MM.1S (cell line): ENCODE measurements at places on chromosomes 12 and 14.

GRCh38 chr12:68446384-68446783, 114.2 kb upstream of the MDM1 start:
- DNase-seq, result no peak

DNA sequence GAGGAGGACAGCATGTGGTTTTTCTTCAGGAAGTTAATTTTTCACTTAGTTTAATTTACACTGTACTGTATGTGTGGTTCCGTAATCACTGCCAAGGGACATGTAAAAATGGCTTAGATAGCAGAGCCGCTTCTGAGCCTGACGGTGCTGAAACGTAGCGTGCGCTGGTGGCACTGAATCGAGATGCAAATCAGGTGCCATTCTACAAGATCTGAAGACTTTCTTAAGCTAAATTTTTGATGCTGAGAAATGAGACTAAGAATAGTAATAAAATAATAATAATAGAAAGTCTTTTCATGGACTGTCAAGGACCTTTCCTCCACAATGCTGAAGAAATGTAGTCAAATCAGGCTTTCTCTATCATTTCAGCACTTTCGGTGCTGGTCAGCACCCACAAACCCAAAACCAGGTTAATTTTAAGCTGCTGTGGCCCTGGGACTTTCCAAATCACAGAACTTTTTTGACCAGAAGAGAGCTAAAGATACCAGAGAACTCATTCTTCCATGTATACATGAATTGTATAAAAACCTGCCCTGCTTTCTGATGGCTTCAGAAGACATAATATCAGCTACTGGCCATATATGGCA, 183.3 kb upstream of the LMO3 start:
- peak; percentile 73 for DNase-seq

- DNase-seq, result no peak
Measured at GRCh38 chr12:101854747-101855146, 22.6 kb upstream of the DRAM1 start.

DNA sequence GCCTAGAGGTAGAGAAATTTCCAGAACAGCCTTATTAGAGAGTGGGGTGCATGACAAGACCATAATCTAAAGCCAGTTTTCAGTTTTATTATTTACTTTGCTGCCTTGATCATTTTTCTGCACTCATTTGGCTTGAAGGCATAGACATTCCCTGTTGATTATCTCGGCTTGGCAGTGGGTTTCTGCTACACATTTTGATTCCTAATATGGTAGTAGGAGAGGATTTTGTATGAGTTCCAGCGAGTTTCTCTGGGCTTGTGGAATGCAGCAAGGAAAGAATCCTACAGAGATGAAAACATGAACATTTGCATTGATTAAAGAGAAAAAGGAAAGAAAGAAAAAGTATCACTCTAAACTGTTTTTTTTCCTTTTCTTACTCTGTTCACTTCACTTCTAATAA, 281.2 kb downstream of the PAWR start:
- DNase-seq, result no peak

DNA sequence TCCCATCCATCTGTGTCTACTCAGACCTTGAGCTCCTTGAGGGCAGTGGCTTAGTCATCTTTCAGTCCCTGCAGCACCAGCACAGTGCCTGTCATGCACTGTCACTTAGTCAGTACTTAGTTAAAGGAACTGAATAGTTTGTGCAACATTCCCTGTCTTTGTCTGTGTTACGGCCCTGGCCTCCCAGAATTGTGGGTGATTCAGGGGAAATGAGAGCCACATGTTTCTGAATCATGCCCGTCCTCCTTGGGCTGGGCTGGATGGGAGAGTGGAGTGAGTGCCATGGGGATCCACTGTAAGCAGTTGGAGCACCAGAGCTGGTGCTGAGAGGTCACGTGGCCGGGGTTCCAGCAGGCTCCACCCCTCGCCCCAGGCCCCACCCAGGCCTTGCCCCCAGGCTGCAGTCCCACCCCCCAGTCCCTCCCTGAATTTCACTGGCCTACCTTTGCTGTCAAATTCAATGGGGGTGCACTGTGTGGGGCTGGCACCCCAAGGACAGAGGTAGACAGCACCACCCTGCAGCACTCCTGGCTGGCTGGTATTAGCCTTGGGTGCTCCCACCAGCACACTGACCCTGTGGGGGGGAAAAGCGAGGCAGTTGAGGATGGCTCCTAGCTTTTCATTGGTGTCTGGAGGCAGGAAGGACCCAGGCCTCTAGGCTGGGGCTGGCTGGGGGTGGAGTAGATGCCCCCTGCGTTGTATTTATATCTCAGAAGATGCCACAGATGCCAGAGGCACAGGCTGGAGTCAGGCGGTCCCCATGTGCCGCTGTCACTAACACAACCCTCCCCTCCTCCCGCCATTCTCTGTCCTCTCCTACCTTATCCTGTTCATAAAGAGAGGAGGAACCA, 7.5 kb downstream of the ITGA5 start:
- DNase-seq, result no peak

DNA sequence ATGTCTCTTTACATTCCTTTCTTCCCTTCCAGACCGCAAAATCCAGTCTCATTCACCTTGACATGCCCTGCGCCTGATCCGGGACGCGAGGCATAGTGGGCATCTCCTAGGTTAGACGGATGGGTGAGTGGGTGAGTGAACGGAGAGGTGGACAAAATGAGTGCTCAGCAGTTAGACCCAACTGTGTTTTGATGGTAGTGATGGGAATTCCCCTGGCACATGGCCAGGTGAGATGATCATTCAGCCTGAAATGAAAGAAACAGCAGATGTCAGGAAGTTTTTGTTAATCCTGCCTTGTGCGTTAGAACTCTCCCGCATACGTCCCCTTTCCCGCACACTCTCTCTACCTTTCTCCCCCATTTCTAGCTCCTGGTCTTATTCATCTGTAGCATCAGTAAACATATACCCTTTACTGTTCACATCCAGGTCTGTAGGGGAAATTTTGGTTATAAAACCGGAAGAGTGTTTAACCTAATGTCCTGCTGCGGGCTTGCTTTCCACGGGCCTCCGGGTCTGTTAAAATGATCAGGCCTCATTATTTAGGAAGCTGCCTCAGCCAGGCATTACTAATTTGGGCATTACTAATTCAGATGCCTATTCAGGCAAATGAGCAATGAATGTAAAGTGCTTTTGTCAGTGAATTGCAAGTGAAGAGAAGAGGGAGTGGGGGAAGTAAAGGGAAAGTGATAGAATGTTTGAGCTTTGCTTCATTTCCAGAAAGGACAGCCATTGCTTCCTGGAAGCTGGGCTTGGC, 172.8 kb downstream of the ETV6 start:
- peak; percentile 68 for DNase-seq

DNA sequence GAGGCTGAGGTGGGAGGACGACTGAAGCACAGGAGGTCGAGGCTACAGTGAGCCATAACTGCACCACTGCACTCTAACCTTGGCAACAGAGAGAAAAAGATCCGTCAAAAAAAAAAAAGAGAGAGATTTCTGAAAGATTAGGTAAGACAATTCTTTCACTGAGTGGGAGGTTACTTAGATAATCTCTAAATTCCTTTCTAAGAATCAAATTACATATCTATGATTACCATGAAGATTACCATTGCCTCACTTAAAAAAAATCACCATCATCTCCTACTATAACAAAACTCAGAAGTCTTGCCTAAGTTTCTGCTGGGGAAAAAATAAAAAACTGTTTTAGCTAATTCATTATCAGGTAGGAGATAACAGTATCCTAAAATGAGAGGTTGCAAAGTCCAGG, 366.7 kb downstream of the DUSP6 start:
- DNase-seq, result no peak

- DNase-seq, result no peak
Measured at GRCh38 chr14:35818346-35819115, 7.6 kb upstream of the BRMS1L start.

GRCh38 chr12:4562034-4562657, at the start of gene DYRK4:
DYRK4 (plus strand) TSS chr12:4562208; CDS start chr12:4562246, 38 bp downstream.
- DNase-seq, result no peak

DNA sequence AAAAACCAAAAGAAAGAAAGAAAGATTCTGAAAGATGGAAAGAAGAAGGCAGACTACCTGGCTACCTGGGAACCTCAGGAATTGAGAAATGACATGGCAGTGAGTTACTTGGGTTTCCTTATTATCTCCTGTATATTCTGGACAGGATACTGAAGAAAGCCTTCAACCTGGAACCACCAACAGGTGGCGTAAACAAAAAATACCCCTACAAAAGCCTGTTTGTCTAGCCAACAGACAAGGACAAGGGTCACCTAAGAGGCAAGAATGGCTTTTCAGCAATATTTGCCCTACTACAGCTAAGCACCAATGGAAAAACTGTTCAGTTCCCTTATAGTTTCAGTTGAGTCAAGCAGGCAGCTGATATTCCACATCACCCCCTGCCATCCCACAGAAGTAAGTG, 274.9 kb downstream of the GPHN start:
- no peak for DNase-seq

GRCh38 chr14:72543341-72543740, 350.6 kb downstream of the DPF3 start:
- no peak for DNase-seq

DNA sequence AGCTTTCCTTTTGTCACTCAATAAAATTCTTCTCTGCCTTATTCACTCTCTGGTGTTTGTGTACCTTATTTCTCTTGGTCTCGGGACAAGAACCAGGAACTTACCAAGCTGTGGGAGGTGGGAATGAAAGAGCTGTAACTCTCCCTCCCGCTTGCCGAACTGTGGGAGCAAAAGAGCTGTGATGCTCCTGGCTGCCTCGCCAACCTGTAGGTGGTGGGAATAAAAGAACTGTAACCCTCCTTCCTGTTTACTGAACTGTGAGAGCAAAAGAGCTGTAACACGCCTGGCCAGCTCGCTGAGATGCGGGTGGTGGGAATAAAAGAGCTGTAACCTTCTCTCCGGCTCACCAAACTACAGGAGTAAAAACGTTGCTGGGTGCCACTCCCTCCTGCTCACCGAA, 314.1 kb upstream of the LRIG3 start:
- no peak for DNase-seq

DNA sequence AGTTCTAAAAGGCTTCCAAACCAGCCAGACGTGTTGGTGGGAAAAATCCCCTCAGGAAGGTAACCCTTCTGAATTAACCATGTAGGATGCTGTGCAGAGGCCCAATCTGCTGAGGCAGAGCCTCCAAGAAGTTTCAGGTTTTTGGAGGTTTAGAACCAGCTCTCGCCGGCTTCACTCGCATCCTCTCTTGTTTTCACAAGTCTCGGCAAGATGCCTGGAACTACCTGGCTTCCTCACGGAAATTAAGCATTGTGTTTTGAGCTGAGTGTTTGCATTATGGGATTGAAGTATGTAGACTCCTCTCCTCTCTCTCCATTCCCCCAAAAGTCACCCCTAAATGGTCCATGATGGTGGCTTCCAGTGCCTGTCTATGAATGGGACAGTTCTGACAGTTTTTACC, 20.6 kb downstream of the LTBP2 start:
- no peak for DNase-seq

- DNase-seq, result no peak
Measured at GRCh38 chr14:22532345-22533056, 56.5 kb downstream of the DAD1 start.

- no peak for DNase-seq
Measured at GRCh38 chr12:104626069-104626837, 169.5 kb downstream of the CHST11 start.

GRCh38 chr12:121423682-121424623, 24.0 kb downstream of the RNF34 start:
- DNase-seq, result no peak

- peak; percentile 11 for DNase-seq
Measured at GRCh38 chr14:60632257-60632656, 17.0 kb downstream of the SIX1 start.

- DNase-seq, result no peak
Measured at GRCh38 chr12:52091869-52092268, 12.4 kb downstream of the SMIM41 start.

DNA sequence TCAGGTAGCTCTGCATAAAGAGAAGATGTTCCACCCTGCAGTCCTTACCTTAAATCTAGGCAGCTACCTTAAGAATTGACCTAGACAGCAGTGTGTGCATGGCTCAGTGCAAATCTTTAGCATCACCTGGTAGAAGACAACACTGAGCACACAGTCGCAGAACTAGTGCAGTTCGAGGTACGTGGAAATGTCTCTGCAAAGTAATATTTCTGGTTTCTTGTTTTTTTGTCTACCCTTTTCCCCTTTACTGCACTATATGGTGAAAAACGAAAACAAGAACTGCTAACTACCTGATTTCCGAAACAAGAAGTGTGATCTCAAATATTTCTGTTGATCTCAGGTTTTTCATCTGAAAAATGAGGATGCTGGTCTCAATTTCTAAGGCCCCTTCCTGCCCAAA, 82.5 kb downstream of the ETV6 start:
- peak; percentile 72 for DNase-seq

- DNase-seq, result peak; percentile 53
Measured at GRCh38 chr12:44812062-44812461, 64.1 kb downstream of the NELL2 start.

DNA sequence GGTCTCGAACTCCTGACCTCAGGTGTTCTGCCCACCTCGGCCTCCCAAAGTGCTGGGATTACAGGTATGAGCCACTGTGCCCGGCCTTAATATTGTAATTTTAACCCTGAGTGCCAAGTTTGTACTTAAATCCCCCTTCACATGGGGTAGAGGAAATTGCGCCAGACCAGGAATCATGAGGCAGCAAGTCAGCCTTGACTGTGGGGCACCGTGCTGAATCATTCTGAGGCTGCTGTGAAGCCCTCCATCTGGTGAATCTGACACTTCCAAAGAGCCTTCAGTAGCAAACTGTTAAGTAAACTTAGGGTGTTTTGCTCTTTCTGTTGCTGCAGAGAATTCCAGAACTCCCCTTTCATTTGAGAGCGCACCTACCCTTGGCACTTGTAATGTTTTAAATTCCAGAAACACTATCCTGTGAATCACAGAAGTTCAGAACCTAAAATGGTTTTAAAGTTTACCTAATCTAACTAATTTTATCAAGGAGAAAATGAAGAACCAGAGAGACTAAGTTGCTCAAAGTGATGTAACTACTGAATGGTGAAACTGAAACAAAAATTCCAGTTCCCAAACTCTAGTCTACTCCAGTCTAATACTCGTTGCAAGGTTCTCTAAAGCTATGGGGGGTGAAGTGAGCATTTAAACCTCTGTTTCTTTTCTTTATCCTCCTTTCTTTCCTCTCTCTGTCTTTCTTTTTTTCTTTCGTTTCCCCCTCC, 7.5 kb downstream of the HEBP1 start:
- peak; percentile 59 for DNase-seq
